ENCODE measurements at places on chromosomes 12 and 14. TPM values are rescaled to one million over a fixed set of nuclear protein-coding genes. Genes with fewer than 3 reads are reported as not detected.

Gene SLC2A3
- 394 TPM for total RNA-seq

Gene TTC6
- total RNA-seq: not detected

DNA sequence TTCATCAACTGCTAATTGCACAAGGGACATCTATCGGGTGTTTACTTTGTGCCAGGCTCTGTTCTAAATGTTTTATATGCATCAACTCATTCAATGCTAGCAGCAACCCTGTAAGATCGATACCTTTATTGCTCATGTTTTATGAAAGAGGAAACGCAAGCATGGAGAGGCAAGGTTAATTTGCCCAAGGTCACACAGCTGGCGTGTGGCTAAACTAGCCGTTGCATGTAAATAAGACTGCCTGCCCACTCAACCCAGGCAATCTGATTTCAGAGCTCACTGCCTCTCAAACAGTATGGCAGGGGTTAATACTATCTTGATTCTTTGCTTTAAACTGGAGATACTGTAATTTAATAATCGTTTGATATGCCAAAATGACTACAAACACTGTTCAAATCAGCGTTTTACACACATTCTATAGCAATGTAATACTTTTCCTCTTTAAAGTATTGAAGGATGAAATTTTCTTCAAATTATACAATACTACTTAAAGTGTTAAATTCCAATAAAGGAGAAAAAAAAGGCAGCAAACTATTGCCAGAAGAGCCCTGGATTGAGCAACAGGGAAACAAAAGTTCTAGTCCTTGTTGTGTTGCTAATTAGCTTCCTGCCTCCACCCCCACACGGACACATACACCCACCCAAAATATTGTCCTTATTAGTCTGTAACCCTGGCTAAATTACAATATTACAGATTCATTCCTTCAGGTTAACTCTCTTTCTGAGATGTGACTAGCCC is 39.1 kb upstream of the DHRS7 start:
- DNase-seq: no peak
- H3K36me3 ChIP-seq: peaks cover 3% of the 10 kb centered on the region
- H3K27me3 ChIP-seq: peaks cover 23% of the 10 kb centered on the region
- no peak overlapping the region for H3K27ac ChIP-seq

Gene AVPR1A
- not detected for total RNA-seq

GRCh38 chr14:22872033-22872832 is 693 bp downstream of the LRP10 start:
- H3K4me1 ChIP-seq: peaks cover 29% of the 10 kb centered on the region
- peaks cover 29% of the 10 kb centered on the region for H3K36me3 ChIP-seq
- peak overlapping the region; percentile 91 for H3K4me3 ChIP-seq
- peak; percentile 87 for DNase-seq
- peak overlapping the region; percentile 100 for H3K27ac ChIP-seq

Gene RASSF8
- total RNA-seq: 0.81 TPM

Gene LRRK2
- not detected for total RNA-seq

GRCh38 chr12:31444736-31445135 is 118.8 kb upstream of the SINHCAF start:
- H3K36me3 ChIP-seq: no peaks in the 10 kb centered on the region
- no peak overlapping the region for H3K4me3 ChIP-seq
- no peak overlapping the region for H3K27ac ChIP-seq
- no peak for DNase-seq

DNA sequence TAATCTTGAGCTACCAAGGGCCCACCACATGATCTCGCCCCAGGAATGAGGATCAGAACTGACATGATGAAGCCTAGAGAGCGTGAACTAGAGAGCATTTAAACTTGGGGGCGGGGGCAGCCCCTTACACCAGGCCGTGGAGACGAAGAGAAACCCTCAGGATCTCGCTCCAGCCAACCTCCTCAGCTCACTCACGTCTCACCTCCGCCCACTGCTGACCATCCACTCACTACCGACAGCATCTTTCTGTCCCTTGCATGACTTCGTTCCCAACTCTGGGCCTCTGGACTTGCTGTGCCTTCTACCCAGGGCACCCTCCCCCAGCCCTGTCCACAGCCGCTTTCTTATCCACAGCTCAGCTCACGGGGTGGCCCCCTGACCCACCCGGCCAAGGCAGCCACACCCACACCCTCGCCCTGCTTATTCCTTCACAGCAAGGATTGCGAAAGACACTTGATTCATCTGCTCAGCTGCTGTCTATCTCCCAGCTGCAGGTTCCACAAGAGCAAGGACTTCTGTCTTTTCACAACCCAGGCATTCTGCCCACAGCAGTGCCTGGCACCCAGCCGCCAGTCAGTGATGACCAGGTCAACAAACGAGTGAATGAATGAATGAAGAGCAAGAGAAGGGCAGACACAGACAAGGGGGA is 6.4 kb downstream of the STX2 start:
- peaks cover 19% of the 10 kb centered on the region for H3K4me1 ChIP-seq
- no peaks in the 10 kb centered on the region for H3K27me3 ChIP-seq
- H3K4me3 ChIP-seq: no peak overlapping the region

Gene LYZ
- not detected for total RNA-seq
